ENCODE measurements at places on chromosomes 4 and X.

- no peak for DNase-seq
These were observed 62.7 kb upstream of the SCML1 start for GRCh38 chrX:17674601-17675000.

GRCh38 chr4:39451423-39452023 lies 7.2 kb downstream of the RPL9 start:
- no peak for DNase-seq

- DNase-seq, result no peak
These were observed 86.2 kb downstream of the PHEX start for GRCh38 chrX:22118161-22118830.

- no peak for DNase-seq
These were observed 20.6 kb downstream of the ZNF721 start for GRCh38 chr4:478373-478772.

- no peak for DNase-seq
These were observed 333.3 kb downstream of the DCTD start for GRCh38 chr4:182583703-182584415.

GRCh38 chr4:47830265-47831025 lies 7.4 kb downstream of the CORIN start:
- DNase-seq, result no peak

DNA sequence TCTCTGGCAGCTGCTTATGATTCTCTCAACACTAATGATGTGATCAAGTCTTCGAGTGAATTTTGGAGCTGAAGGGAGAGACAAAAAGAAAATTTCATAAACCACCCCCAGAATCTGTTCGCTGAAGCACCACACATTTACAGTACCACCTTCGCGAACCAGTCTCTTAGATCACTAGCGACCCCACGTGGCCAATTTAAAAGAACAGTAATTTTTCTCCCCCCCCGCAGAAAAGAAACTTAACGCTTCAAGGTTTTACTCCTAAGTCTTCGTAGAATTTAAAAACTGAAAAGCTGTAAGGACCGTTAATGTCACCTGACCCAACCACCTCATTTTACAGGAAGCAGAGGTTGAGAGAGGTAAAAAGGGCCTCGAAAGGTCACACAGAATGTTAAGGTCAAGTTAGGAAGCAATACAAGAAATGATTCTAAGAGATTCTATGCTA lies 187.5 kb downstream of the QDPR start:
- DNase-seq, result peak; percentile 70

DNA sequence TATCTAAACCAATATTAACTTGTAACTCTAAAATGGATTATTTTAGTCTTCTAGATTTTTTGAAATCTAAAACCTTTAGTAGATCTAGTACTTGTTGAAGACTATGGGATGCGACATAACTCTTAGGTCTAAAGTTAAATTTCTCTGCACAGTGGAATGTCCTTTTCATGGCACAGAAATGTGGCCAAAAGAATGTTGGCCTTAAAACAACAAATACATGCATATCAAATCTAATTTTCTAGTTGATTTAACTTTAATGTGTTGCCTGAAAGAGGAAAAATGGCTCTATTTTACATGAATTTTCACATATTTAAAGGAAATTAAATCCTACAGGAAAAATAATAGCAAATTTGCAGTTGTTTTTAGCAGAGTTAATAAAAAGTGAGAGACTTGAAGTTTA lies 30.3 kb downstream of the NFKB1 start:
- no peak for DNase-seq

- no peak for DNase-seq
These were observed 1964.2 kb downstream of the ARAP2 start for GRCh38 chr4:34280131-34280530.

DNA sequence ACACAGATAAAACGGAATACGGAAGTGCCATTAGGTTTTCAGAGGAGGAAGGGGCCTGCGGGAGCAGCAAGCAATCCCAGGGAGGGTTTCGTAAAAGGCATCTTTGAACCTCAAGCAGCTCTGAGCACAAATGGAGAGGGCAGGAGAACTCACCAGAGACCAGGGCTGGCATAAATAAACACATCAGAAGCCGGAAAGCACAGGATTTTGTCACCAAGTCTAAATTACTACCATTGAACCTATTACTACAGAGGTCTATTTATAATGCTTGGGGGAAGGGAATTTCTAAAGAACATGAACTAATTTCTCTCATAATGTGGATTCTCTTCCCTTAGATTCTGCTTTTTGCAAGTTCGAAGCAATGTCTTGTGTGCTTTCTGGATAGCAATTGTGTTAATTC lies 39.6 kb upstream of the MBTPS2 start:
- no peak for DNase-seq

- no peak for DNase-seq
These were observed 1712.5 kb downstream of the C4orf33 start for GRCh38 chr4:130808492-130808891.

DNA sequence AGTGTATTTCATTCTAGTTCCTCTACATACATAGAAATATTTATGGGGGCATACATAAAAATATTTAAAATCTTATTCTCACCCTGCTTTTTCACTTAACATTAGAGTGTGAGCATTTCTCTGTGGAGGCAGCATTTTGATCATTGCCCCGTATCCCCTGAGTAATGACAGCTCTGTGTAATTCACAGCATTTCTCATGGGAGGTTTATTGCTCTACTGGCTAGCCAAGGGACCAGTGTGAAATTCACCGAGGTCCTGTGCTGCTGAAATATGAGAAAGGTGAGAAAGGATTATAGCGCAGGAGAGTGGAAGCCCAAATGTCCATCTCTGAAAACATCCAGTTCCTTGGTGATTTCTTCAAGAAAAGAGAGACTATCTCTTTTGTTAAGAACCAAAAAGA lies 22.9 kb downstream of the PDGFC start:
- no peak for DNase-seq

DNA sequence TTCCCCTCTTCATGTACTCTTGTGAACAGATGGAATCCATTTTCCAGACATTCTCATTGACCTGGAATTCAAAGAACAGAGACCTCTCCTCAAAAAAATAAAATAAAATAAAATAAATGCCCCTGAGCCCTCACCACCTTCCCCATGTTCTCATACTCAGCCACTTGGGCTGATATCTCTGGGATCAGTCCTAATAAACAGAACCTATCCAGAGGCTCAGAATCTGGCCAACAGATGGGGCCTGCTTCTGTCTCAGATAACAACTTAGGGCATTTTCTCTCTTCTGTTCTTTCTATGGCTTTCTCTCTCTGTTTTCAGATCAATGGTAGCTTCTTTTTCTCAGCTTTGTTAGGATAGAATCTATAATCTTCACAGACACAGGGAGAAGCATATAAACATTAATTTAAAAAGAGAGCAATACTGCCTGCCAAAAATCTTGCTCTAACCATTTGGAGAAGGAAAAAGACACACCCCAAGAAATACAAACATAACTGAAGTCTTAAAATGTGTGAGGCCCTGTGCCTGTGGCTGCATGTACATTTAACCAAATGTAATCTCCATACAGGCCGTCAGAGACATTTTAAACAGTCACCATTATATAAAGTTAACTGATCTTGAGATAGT lies 907.1 kb downstream of the FAT4 start:
- DNase-seq, result no peak

DNA sequence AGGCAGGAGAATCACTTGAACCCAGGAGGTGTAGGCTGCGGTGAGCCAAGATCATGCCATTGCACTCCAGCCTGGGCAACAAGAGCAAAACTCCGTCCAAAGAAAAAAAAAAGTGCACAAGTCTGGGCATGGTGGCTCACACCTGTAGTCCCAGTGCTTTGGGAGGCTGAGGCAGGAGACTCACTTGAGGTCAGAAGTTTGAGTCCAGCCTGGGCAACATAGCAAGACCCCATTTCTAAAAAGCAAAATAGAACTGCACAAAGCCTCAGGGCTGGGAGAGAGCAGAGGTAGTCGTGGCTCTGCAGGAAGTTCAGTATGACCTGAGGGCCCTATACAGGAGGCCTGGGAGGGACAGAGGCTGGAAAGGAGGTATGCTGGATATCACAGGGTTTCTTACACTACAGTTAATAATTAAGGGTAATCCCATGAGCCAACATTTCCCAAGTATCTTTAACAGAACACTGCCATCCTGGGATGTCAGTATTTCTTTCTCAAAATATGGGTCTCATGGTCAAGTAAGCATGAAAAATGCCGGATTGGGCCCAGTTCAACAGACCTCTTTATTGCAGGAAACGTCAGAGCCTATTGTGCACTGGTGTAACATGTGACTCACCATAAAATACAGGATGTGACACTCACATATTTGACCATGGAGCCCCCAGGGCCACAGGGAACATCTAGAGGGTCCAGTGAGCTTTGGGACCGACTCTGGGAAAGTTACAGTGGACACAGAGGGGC lies 37.8 kb downstream of the ACSL1 start:
- no peak for DNase-seq

GRCh38 chr4:183610613-183611012 lies 48.4 kb downstream of the RWDD4 start:
- no peak for DNase-seq

DNA sequence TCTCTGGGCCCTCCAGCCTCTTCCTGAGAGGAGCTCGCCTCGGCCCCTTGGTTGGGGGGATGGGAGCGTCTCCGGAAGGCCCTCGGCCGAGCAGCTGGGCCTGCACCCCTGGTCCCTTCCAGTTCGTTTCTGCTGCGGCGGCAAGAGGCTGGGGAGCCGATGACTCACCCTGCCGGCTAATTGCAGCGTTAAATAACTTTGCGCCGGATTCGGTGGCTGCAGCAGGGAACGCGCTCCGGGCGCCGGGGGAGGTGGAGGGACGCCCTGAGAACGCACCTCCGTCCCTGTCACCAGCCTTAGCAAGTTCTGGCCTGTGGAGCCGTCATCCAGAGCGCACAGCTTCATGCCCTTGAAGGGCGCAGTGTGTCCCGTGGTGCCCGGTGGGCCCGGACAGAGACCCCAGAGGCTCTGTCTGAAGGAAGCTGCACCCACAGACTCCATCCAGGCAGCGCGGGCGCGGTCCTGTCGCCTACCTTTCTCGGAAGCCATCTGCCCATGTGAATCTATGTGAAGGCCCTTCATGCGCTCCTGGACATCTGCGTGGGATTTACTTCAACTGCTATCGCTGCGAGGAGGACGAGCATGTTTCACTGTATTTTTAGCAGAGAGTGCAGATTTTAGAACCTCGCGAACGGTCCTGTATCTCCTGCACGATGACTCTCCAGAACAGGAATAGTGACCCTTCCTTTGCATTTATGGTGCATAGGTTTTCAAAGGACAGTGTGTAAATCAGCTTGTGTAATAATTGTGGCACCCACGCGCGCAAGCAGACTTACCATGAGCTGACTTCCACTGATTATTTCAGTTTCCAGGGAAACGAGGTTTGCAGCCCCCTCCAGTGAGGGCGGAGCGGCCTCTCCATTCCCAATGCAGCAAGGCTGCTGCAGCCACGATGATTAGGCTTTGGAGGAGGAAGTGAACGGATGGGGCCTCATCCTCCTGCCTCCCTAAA lies 1.7 kb upstream of the TMEM271 start:
- no peak for DNase-seq

GRCh38 chrX:17020851-17021821 lies 74.7 kb downstream of the REPS2 start:
- no peak for DNase-seq

DNA sequence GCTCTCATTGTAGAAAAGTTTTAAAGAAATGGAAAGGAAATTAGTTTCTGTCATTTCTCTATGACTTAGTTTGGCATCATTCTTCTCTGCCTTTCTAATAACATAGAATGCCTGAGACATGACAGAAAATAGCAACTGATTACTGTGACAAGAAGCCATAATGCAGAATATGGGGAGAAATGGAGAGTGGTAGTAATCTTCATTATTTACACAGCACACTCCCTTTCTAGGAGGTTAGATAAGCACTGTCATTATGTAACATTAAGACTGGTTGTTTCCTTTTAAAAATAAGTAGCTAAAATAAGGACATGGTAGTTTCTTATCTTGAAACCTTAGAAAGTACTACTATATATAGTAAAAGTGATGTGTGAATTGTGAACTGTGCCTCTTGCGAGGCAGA lies 1227.9 kb upstream of the PABPC4L start:
- DNase-seq, result no peak

DNA sequence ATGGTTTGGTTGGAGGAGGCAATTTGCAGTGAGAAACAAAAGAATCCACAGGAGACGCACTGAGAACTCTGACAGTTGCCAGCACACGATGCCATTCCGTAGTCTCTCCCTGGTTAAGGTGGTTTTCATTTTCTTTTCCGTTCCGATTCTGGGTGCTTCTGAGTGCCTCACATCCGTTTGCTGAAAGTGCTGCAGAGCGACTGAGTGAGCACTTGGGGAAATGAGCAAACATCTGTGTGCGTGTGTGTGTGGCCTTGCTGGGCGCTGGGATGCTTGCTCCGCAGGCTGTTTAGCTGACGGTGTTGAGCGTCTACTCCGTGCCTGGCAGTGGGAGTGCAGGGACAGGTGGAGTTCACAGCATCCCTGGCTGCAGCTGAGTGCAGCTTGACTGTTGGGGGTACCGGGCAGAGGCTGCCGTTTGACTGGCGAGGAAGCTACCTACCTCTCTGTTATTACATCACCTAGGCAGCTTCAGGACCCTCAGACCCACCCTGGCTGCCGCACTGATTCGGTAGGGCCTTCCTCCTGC lies 49.3 kb downstream of the SORCS2 start:
- no peak for DNase-seq

DNA sequence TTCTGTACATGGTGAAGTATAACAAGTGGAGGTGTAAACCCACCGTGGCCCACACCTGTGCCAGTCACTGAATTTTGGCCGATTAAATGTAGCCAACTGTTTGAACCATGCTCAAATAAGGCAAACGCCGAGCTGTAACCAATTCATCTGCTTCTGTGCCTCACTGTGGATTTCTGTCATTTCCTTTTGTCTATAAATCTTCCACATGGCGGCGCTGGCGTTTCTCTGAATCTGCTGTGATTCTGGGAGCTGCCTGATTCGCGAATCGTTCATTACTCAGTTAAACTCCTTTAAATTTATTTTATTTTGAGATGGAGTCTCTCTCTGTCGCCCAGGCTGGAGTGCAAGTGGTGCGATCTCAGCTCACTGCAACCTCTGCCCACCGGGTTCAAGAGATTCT lies 19.2 kb downstream of the SUPT20HL2 start:
- no peak for DNase-seq

DNA sequence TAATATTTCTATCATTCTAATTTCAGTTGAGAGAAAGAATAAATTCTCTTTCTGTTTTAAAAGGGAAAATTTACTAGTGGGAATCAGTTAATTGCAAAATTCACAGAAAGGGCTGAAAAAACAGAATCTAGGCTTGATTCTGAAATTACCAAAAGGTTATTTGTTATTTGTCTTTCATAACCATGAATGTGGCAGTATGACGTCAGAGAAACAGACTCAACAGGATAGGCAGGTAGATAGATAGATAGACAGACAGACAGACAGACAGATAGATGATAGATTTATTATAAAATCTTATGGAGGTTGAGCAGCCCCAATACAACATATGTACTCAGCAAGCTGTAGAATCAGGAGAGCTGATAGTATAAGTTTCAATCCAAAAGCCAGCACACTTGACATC lies 311.0 kb downstream of the ADAM29 start:
- DNase-seq, result no peak

DNA sequence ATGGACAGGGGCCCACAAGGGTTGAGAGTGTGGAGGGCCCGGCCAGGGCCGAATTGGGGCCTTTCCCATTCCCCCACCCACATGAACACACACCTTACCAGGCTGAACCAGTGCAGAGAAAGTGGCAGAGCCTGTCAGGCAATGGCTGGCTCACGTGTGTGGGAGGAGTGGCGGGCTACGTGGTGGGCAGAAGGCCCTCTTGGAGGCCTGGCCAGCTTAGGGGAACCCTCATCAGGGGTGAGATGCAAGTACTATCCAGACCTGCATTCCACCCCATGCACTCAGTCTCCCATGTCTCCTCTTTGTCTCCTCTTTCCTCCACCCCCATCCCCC lies 965 bp downstream of the TCEAL4 start:
- DNase-seq, result no peak
